AG09309 (cell line): ENCODE measurements at places on chromosomes 4 and X.

- DNase-seq, result no peak
Measured at GRCh38 chr4:125551466-125551865, 236.7 kb downstream of the FAT4 start.

DNA sequence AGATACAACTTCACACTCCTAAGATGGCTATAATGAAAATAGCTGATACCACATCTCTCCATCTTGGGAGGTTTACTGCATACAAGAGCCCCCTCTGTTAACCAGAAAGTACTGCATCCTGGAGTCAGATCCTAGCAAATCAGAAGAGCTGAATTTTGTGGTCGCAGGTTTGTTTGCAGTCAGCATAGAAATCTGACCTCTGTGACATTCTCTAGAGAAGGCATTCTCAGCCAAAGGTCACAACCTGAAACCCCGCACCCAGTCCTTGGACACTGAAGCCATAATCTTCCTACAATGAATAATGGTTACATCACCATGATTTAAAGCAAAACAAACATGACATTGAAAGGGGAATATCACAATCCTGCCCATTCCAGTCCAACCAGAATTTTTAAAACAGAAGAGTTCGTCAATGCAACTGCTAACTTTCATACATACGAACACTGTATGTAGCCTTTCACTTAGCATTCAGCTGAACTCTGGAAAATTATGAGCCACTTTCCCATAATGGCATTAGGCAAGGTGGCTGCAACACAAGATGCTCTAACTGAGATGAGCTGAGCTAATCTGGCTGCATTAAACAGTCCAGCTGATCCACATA, 17.6 kb downstream of the HS6ST2 start:
- DNase-seq, result no peak

DNA sequence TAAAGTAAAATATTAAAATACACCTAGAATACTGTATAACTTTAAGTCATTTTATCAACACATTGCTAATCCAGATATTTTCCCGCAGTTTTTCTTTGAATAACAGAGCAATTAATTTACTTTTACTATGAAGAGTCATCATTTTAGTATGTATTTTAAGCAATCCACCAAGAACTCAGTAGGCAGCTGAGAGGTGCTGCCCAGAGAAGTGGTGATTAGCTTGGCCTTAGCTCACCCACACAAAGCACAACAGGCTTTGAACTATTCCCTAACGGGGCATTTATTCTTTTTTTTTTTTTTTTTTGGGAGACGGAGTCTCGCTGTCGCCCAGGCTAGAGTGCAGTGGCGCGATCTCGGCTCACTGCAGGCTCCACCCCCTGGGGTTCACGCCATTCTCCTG, 74.4 kb downstream of the CD38 start:
- DNase-seq, result no peak

DNA sequence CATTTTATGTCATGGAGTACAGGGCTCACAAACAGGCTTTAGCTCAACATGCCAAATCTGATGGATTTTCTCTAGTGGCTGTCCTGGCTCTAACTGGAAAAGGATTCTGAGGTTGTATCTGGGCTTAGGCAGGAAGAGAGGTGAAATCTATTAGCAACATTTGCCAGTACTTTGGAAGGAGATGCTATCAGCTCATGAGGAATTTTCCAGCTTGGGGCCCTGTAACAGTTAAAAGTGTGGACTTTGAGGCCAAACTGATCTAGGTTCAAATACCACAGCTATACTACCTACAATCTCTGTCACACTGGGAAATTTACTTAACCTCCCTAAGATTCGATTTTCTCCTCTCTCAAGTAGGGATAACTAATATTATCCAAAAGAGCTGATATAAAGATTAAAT, 119.0 kb upstream of the HCCS start:
- DNase-seq, result no peak

DNA sequence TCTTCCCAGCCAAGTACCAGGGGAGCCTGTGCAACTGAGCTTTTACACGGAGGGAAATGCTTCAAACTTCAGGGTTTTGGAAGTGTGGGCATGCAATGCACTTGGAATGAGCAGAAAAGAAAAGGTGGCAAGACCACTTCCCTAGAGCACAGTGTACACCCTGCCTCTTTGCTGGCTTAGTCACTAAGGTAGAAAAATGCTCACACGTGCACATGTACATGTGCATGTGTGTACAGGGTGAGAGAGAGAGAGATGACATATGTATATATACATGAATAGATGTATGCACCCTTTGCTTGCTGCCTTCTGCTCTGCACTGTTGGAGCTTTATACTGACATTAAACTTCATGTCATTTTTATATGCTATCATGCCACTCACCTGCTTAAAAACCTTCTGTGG, 7.9 kb upstream of the KLF3 start:
- no peak for DNase-seq

GRCh38 chr4:141501931-141502330, 134.5 kb upstream of the IL15 start:
- DNase-seq, result no peak

- no peak for DNase-seq
Measured at GRCh38 chrX:134010690-134011089, 25.3 kb upstream of the GPC3 start.

DNA sequence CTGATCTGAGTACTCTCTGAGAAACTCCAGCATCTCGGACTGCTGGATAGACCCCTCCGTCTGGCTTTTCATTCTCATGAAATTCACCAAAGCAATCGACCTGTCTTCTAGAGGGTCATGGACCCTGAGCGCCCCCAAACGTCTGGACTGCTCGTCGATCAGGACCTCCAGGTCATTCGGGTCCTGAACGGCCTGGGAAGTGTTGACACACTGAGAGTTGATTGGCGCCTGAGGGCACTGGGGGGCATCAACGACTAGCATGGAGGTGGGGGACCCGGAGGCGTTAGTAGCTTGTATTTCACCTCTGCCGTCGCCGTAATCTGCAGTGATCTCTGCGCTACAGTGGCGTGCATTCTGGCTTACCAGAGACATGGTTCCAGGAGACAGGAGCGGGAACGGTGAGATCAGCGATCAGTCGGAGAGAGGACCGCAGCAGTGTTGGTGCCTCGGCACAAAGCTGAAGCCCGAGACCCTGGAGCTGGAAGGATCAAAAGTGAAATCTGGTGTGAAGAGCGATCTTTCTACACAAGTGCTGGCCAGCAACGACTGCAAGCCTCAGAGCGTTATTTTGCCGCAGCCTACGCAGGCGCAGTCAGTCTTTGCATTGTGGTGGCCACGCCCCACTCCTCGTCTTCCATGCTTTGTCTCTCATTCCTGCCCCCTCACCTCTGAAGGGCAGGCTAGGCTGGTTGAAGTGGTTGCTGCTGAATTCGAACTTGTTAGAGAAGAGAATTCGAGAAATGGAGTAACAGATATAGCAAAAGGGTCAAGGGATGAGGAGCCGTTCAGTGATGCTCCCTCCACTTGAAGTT, at the start of gene MAGEE2:
Gene MAGEE2 (minus strand): TSS at position 575 of the 812 bp plus-strand sequence. CDS start 203 bp downstream, at position 372.
- no peak for DNase-seq
